Urinary bladder (tissue), 4 donors: ENCODE measurements at places on chromosomes 6 and 20.
A peak's percentile ranks its signal among the peaks of the same experiment; 100 is the strongest.

- no peak for DNase-seq
These were observed 135.7 kb upstream of the SHLD1 start for GRCh38 chr20:5614506-5614905.

GRCh38 chr20:11992426-11992825, 74.7 kb downstream of the BTBD3 start:
- DNase-seq, result no peak

- DNase-seq, result peak; percentile 52
These were observed 27.0 kb downstream of the TRIM27 start for GRCh38 chr6:28896505-28897368.

DNA sequence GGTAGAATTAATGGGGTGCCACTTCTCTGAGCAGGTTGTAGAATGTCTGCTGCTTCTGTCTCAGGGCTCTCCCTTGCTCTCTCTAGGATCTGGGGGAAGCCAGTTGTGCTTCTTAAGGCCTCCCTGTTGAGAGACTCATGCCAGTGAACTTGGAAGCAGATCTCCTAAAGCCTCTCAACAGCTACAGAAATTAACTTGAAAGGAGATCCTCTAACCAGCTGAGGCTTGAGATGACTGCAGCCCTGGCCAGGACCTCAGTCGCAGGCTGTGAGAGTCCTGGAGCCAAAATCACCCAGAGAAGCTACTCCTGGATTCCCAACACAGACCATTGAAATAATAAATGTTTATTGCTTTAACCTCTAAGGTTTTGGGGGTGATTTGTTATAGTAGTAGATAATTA, 180.2 kb upstream of the MARCKS start:
- DNase-seq, result no peak

- DNase-seq, result no peak
These were observed 86.4 kb downstream of the ATXN1 start for GRCh38 chr6:16674801-16675392.

DNA sequence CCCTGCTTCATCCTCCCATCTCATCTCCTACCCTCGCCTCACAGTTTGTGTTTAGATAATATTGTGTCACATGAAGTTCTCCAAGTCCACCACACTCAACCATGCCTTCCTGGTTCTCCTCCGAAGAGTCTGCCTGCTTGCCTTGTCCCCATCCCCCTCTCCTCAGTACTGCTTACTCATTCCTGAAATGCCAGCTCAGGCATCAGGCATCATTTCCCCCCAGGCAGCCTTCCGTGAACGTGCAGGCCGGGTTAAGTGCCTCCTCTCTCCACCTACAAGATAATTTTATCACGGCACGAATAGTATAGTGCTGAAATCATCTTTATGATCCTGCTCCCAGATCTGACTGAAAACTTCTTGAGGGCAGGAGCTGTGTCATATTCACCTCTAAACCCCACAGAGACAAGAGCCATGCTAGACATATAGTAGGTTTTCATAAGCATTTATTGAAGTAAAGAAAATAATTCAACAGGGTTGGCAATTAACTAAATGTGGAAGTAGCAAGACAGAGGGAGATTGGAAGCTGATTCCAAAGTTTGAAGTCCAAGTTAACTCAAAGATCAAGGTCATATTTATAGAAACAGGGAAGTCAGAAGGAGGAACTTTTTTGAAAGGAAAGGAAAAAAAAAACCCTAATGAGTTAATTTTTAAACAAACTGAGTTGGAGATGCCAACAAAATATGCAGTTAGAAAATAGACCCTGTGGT, 48.7 kb upstream of the BMP2 start:
- no peak for DNase-seq

GRCh38 chr6:5772408-5773120, 234.2 kb downstream of the NRN1 start:
- no peak for DNase-seq

DNA sequence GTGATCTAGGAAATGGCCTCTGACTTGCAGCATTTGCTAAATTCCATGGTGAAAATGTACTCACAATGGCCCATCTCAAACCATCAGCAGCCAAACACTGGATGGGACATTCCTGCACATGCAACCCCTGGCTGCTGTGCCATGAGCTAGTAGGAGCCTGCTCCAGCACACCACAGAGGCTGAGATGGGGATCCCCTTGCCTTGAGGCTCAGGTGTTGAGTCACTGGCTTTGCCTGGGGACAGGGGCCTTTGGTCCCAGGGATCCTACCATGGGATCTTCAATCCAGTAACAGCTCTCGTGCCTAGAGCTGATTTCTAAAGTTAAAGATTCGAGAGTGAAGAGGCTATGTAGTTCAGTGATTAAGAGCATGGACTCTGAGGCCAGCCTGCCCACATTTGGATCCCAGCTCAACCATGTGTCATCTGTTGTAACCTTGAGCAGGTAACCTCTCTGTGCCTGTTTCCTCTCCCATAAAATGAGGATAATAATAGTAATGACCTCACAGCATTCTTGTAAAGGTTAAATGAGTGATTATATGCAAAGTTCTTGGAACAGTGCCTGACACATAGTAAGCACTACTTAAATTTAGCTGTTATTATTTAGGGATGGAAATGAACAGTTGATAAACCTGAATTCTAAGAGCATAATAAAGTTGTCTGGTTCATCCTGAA, 16.4 kb downstream of the FOXQ1 start:
- DNase-seq, result no peak

- no peak for DNase-seq
These were observed 2.8 kb upstream of the MAS1L start for GRCh38 chr6:29490552-29490951.

GRCh38 chr6:112639391-112639831, 292.3 kb downstream of the RFPL4B start:
- no peak for DNase-seq

GRCh38 chr6:93970684-93971083, 551.3 kb upstream of the EPHA7 start:
- DNase-seq, result no peak

DNA sequence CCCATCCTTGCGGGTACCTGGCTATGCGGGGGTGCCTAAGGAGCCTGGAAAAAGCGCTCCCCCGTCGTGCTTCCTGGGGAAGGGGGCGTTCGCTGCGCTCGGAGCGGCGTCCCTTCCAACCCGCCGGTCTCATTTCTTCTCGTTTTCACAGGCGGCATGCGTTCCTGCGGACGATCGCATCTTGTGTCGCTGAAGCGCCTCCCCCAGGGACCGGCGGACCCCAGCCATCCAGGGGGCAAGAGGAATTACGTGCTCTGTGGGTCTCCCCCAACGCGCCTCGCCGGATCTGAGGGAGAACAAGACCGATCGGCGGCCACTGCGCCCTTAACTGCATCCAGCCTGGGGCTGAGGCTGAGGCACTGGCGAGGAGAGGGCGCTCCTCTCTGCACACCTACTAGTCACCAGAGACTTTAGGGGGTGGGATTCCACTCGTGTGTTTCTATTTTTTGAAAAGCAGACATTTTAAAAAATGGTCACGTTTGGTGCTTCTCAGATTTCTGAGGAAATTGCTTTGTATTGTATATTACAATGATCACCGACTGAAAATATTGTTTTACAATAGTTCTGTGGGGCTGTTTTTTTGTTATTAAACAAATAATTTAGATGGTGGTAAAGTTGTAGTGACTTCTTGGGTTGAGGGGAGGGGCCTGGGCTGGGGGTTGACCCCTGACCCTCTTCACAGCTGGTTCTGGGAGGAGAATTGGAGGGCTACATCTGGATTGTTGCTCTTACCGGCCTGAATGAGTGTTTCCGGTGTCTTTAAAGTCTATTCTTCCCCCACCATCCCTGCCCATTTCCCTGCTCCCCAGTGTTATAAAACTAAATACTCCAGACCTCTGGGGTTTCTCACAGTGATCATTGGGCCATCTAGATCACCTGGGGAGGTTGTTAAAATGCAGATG, 1.1 kb downstream of the ID1 start:
- DNase-seq, result no peak

DNA sequence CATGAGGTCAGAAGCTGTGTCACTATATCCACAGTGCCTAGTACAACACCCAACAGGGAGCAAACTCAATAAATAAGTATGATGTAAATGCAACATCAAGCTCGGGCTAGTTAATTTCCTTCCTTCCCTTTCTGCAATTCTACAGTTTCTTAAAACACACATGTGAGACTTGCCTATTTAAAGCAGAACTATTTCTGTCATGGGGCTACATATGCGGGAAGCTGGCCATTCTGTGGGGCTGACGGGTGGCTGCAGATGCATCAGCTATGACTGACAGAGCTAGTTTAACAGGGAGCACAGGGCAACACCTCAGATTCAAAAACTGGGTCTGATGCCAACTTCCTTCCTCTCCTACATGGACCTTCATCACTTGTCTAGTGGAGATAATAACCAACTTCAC, 118.1 kb upstream of the ENPP5 start:
- DNase-seq, result no peak

GRCh38 chr6:103122766-103123601, 1729.5 kb downstream of the GRIK2 start:
- peak; percentile 10 for DNase-seq

DNA sequence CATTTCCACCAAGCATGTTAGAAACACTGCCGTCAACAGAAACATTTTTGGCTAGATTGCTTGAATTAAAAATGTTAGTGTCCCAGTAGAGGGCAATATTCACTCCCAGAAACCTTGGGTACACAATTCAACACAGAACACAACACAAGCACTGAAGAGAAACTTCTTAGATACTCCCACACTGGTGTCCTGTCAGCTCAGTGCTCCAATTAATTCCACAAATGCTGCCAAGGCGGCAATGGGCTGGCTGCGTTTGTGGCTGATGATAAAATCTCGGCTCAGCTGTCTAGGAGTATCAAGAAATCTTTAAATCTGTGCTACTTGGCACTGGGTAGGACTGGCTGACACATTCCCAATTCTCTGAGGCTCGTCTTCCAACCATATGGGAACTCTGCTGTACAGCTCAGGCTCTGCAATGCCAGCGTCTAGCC, 39.3 kb downstream of the BEND3 start:
- DNase-seq, result no peak

GRCh38 chr20:11111191-11111590, 437.4 kb upstream of the JAG1 start:
- DNase-seq, result no peak

DNA sequence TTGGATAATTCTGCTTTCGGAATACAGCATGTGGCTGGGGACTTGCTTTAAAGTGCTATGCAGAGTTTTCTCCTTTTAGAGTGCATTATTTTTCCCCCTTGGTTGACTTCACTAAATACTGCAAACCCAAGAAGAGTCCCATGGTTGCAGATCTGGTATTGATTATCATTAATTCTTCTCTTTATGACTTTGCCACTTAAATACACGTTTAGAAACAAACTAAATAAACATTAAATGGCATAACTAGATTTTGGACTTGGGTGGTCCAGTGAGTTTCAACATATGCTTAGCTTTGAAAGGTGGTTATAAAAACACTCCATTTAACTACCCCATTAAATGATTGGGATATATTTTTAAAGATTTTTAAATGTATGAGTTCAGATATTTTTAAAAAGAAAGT, 279.2 kb downstream of the SOX4 start:
- DNase-seq, result no peak

DNA sequence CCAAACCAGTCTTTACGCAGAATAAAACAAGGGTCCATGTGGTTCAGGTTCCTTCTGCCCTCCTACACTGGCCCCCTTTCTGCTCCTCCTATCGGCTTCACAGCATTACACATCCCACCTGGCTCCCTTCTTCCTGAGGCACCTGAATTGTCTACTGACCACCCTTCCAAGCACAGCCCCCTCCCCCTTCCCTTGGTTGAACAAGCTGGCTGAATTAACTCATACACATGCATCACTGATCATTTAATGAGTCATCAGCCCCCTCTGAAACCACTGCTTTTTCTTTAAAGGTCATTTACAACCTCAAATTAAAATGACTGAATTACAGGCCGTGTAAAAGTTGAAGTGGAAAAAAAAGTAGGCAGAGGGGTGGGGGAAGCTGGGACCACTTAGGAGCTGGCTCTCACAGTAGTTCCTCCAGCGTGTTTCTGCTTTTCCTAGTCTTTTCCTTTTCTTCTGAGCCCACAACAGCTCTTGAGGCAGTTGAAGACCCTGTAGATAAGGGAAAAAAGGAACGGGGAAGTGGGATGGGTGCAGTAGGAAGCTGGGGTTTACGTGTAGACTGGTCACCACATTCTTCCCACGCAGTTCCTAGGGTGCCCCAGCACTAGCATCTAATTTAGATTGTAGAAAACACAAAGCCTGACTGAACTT, 67.6 kb downstream of the FYN start:
- no peak for DNase-seq

- peak; percentile 55 for DNase-seq
These were observed 12.5 kb upstream of the RALGAPB start for GRCh38 chr20:38460040-38460623.

GRCh38 chr20:56212091-56212490, 36.4 kb upstream of the MC3R start:
- DNase-seq, result no peak
